Right renal pelvis (tissue), 4 donors: ENCODE measurements at places on chromosomes 11 and 22.

GRCh38 chr11:14054116-14055107 lies 91.9 kb downstream of the SPON1 start:
- no peak for DNase-seq

DNA sequence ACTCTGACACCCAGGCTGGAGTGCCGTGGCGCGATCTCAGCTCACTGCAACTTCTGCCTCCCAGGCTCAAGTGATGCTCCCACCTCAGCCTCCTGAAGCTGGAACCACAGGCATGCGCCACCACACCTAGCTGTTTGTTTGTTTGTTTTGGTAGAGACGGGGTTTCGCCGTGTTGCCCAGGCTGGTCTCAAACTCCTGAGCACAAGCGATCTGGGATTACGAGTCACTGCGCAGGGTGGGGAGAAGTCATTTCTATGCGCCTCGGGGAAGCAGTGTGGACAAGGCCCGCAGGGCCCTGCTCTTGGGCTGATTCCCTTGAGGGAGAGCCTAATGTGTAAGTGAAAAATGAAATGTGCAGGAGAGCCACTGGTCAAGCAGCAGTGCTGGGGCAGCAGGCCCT lies 19.6 kb upstream of the SEPTIN5 start:
- no peak for DNase-seq

- no peak for DNase-seq
Observed at GRCh38 chr11:80831374-80831773, 1390.5 kb upstream of the TENM4 start.

DNA sequence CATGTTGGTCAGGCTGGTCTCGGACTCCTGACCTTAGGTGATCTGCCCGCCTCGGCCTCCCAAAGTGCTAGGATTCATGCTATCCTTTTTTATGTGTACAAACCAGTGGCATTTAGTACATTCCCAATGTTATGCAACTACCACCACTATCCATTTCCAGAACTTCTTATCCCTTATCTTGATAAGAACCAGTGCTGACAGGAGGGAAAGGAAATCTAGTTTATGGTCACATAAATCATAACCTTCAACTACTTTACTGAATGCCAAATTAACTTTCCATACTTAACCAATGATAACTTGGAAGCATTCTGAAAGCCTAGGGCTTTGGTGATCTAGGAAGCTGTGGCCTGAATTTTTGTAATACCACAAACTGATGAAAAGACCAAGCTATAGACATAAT lies 170.4 kb downstream of the SWAP70 start:
- DNase-seq: no peak

DNA sequence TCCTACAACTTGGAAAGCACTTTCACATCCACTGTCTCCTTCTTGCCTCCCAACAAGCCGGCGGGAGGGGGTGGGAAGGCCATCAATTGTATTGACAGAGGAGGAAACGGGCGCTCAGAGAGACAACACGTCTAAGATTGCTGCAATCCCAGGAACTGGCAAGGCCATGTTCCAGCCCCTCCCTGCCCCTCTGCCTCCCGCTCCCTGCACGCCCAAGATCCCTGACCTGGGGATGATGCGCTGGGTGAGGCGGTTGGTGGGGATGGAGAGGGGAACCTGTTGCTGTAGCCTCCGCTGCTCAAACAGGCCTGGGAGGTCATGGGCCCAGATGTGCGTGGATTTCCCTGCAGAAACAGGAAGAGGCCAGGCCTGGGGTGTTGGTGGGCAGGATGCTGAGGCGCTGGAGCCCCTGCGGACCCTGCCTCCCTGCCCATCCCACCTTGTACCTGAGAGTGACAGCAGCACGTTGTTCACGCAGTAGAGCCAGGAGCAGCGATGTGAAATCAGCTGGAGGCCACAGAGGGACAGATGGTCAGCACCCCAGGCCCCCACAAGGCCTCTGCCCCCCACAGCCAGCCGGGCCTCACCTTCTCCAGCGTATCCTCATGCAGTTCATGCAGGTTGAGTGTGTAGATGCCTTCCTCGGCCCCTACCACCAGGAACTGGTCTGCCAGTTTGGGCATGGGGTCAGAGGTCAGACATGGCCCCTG lies 6.8 kb downstream of the MAP4K2 start:
- DNase-seq: no peak

GRCh38 chr11:85988780-85989179 lies 80.1 kb downstream of the PICALM start:
- DNase-seq: no peak

DNA sequence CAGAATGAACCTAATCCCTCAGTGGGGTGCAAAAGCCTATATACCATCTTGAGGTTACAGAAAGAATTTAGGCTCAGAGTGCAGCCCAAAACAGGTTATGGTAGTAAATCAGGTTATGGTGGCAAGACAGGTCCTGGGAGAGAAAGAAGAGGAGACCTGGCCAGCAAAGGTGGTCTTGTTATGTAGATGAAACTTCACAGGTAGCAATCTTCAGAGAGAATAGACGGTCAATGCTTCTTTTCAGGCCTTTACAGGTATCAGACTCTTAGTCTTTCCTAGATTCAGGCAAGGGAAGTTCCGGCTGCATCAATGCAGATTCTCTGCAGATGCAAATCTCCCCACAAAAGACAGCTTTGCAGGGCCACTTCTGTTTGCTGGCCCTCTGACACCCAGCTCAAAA lies 45.8 kb upstream of the SORL1 start:
- DNase-seq: no peak

DNA sequence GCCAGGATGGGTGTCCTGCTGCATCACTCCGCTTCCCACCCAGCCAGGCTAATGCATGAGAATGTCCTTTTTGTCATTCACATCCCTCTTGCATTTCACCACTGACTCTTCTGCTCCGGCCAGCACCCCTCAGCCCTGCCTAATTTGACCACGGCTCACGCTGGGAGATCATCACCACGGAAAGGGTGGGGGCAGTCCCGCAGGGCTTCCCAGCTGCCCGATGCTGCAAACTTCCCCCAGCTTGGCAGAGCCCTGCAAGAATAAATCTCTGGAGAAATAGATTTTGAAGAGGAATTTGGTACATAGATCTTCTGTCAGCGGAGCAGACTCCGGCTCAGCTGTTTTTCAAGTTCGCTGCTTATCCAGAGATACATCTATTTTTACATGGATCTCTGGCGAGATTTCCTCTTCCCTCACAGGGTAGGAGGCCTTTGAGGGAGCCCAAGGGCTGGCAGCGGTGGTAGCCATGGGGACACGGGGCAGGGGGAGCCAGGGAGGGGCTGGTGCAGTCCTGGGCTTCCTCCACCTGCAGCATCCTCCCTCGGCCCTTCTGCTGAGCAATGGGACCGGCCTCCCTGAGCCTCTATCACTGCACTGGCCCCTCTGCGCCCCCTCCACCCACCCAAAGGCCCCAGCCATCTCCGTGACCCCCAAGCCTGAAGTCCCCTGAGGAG lies 62.6 kb downstream of the BUD13 start:
- no peak for DNase-seq

DNA sequence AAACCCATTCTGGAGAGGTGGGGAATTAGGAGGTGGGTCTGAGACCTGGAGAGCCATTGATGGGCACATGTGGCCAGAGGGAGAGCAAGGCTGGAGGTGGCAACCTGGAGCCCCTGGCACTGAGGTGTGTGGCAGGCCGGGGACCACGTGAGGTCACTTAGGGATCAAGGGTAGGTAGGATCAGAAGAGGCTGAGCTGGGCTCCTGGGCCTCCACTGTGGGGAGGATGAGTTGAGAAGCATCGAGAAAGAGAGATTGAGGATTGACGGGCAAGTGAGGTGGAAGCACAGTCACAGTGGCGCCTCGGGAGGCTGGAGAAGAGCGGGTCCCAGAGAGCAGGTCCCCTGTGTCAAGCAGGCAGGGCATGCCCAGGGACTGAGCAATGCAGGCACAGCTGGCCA lies 4.1 kb downstream of the GNAZ start:
- no peak for DNase-seq

- DNase-seq: no peak
Observed at GRCh38 chr11:34632105-34632791, 11.4 kb downstream of the EHF start.

DNA sequence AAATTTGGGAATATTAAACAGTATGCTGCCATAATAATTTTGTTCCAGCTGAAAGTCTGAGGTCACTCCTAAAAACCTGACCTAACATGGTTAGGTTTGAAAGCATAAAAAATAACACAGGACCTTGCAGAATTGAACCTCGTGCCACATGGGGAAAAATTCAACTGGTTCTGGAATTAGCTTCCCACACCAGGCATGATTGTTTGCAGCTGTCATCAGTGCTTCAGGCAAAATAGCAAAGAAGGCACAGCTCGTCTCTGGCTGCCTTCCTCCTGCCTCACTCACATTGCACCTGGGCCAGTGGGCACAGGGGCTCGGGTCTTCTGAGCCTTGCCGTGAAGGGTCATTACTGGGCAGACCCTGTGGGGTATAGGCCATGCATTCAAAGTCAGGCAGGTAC lies 153.8 kb upstream of the ARHGAP20 start:
- DNase-seq: no peak

GRCh38 chr11:45258982-45259530 lies 27.1 kb downstream of the SYT13 start:
- DNase-seq: no peak

DNA sequence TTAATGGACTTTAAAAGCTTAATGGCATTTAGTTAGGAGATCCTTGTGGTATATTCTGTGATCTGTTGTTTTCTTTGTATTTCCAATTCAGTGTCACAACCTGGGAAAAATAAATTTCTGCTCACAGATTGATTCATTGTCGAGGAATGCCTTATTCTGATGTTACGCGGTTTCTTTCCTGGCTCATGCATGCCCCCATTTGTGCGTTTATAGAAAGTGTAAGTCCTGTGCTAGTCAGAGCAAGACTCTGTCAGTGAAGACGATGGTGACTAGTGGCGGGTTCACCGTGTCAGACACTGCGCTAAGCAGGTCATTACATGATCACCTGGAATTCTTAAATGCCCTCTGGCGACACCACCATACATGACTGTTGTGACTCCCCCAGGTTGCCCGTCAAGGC lies 169.4 kb downstream of the TBC1D22A start:
- no peak for DNase-seq

DNA sequence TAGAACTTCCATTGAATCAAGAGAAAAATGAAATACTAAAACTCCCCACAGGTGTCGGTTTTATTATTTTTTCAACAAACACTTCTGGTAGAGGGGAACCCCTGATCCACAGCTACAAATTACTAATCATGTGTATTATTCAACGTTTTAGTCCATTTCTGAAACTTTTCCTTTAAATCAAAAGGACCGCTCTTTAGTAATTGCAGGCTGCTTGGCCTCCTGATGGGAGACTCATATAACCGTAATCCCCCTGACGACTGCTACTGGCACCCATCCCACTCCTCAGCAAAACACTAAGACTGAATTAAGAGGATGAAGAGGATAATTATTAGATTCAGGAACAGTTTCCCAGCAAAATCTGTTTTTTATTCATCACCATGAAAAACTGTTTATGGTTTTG lies 46.4 kb downstream of the PAX6 start:
- DNase-seq: no peak

GRCh38 chr11:65416841-65417701 lies 5.5 kb upstream of the NEAT1 start:
- DNase-seq: no peak

DNA sequence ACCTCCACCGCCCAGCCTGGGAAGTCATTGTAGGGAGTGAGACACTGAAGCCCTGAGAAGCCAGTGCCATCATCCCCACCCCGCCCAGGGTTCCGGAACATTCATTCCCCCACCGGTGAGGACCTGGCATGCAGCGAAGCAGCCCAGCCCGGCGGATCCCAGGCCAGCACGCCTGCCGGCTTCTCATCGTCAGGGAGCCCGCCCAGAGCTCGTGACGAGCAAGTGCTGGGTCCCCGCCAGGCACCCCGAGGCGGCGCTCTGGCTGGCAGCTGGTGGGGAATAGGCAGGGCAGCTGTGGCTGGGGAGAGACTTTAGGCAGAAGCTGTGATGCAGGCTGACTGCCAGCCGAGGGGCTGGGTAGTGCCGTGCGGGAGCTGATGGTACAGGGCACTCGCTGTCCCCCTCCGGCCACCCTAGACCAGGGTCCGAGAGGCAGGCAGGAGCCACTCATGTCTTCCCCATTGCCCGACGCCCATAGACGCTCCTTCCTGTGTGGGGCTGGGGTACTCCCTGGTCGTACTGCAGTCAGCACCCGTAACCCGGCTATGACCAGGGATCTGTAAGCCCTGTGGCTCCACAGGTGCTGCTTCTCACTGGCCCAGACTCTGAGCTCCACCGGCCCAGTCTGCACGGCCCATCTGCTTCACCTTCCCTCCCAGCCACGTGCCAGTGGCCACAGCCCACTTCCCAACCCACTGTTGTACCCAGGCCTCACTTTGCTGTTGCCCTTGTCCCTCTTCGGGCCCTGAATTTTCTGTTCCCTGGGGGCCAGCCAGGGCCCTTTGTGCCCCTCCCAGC lies 24.5 kb upstream of the CABP7 start:
- no peak for DNase-seq

- peak; percentile 90 for DNase-seq
Observed at GRCh38 chr11:6468712-6469495, 4.8 kb downstream of the TRIM3 start.

DNA sequence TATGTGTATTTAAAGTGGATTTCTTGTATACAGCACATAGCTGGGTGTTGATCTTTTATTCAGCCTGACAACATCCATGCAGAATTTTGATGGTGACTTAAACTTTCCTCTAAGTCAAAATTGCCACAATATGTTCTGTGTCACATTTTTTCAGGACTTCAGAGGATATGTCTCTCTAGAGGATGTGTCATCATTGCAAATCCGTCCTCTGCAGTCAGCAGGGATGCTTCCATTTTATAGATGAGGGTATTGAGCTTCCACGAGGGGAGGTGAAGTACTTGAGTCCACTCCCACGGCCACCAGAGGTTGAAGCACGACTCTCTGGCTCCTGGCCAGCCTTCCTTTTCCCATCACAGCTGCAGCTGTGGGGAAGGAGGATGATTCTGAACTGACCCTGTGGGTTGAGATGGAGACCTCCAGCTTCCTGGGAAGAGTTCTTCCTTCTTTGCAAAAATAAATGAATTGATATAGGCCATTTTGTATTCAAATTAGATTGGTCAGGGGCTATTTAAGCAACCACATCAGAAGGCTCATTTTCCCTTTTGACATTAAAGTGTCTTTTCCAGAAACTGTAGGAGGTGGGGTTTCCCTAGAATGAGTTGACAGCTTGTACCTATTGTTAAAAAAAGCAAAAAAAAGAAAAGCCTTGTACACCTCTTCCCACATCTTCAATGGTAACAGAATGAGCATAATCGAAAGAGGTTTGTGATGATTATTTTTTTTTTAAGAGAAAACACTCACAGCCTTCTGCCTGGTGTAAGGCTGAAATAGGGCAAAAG lies 55.2 kb upstream of the MYEOV start:
- DNase-seq: no peak

DNA sequence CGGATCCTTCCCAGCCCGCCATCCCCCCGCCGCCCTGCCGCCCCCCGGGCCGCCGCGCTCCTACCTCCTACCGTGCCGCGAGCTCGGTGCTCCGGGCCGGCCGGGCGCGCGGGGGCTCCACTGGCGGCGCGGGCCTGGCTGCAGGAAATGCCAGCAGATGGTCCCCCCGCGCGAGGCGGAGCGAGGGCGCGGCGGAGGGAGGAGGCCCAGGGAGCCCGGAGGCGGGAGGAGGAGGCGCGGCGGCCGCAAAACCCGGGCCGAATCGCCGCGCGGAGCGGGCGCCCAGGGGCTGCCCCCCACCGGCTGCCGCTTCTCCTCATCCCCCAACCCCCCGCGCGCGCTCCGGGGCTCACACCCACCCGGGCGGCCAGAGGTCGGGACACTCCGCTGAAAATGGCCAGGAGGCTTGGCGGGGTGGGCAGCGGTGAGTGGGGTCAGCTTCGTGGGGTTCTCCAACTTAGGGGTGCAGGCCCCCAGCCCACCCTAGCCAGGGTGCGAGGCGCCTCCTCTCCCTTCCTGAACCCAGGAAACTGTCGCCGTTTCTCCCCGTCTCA lies at the start of gene OSBPL5:
TSS of gene OSBPL5 (minus strand) at position 159 of the 554 bp plus-strand sequence. CDS start 36,162 bp downstream, outside the sequence.
- no peak for DNase-seq

- no peak for DNase-seq
Observed at GRCh38 chr11:112852143-112852866, 108.9 kb upstream of the NCAM1 start.
